NCI-H226 (cell line): ENCODE measurements at places on chromosomes 11 and 22.

- peak; percentile 71 for DNase-seq
Observed at GRCh38 chr11:3959015-3959902, 103.8 kb downstream of the STIM1 start.

DNA sequence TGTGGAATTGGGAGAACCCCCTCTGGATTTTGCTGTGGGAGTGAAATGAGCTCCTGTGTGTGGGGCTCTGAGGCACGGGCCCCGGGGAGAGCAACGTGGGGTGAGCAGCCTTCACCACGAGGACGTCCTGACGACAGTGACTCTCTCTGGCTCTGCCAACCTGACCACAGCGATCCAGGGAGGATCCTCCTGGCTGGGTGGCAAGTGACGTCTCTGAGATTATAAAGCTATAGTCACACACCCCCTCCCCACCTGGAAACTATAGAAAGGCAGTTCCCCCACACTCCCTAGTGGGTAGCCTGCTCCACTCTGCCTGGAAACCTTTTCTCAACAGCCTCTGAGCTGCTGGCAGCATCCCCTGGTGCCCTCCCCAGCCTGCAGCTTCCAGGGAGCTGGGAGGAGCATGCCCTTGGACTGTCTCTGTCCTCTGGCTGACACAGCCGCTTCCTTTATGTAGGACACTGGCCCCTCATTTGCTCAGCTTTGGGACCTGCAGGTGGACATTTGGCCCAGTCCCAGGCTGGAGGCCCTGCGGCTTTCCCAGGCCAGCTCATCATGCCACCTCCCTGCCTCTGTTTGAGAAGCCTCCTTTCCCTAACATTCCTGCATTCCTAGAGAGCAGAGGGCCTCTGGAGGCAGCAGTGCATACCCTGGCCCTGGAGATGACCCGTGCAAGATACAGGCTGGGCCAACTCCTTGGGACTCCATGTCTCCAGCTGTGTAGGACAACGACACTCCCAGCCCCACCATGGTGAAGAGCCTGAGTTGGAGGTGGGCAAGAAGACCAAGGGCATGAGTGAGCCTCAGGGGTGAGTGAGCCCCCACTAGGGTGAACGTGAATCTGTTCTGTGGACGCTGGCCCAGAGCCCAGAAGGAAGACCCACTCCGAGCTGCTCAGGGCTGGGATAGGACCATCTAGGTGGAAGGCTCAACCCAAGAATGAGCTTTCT lies 314.0 kb downstream of the NTM start:
- no peak for DNase-seq

DNA sequence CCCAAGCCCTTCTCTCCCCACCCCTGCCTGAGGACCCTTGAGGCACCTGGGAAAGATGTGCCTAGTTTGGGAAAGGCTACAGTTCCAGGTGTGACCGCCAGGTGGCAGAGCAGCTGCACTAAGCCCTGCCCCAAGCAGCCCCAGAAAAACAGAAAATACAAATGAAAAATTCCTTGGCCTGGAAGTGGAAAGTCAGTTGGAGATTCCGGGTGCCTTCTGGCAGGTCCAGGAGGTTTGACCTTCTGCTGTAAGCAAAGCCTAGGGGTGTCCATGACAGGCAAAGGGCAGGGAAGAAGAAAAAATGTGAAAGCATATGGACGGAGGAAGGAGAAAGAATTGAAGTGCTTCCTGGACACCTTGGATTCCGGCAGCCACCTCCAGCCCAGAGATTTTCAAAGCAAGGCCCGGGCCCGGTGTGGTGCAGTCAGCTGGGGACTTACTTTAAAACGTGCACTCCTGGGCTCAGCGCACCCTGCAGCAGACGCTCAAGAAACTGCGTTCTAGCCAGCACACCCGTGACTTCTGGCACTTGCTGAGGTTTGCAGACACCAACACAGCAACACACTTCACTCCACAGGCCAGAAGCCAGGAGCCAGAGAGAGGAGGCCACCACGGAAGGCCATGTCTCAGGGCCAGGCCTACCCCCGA lies 37.3 kb upstream of the SLC22A12 start:
- no peak for DNase-seq

DNA sequence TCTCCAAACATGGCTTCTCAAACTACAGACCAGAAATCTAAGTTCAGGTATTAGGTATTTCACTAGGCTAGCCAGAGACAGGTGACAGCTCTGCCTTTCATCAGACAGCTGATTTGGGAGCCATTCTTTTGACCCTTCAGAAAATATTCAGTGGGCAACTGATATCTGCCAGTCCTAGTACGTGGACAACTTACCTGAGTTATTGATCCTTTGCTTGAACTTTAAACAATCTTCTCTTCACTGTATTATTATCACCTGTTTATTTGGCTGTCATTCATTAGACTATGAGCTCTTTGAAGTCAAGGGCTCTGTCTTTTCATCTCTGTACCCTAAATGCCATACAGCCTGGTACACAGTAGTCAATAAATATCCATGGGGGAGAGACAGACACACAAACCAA lies 17.2 kb downstream of the TRIM66 start:
- no peak for DNase-seq

DNA sequence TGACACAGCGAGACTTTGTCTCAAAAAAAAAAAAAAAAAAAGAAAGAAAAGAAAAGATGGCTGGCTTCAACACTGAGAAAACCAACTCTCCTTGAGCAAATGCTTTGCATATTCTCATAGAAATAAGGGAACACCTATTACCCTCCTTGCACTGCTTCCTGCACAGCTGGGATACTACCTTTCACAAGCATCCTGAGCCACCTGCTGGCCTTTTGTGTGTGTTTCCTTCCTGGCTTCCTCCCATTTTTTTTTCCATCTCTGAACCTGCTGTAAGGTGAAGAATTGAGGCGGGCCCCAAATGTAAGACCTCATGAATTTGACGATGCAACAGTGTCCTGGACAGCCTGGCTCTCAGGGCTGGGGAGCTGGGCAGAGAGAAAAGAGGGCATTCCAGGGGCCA lies 1.9 kb upstream of the RFPL3 start:
- no peak for DNase-seq

GRCh38 chr11:95517453-95517852 lies 272.1 kb downstream of the FAM76B start:
- no peak for DNase-seq

DNA sequence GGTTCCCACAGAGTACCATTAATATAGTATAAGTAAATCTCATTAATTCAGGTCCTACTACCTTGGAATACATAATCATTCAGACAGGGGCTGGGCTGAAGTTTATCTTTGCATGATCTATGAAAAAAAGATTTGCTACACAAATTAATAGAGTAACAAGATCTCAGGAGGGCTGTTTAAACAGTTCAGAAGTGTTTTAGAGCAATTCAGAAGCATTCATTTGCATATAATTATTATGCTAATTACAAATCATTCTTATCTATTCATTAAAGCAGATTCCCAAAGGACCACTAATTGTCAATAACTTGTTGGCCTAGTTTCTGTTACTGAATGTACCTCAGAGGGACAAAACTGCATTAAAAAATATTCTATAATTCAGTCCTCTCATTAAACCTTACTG lies 40.5 kb downstream of the PITPNB start:
- no peak for DNase-seq

GRCh38 chr11:91136631-91137030 lies 913.8 kb upstream of the CHORDC1 start:
- peak; percentile 21 for DNase-seq

- no peak for DNase-seq
Observed at GRCh38 chr11:94171693-94172440, 43.2 kb downstream of the PANX1 start.

DNA sequence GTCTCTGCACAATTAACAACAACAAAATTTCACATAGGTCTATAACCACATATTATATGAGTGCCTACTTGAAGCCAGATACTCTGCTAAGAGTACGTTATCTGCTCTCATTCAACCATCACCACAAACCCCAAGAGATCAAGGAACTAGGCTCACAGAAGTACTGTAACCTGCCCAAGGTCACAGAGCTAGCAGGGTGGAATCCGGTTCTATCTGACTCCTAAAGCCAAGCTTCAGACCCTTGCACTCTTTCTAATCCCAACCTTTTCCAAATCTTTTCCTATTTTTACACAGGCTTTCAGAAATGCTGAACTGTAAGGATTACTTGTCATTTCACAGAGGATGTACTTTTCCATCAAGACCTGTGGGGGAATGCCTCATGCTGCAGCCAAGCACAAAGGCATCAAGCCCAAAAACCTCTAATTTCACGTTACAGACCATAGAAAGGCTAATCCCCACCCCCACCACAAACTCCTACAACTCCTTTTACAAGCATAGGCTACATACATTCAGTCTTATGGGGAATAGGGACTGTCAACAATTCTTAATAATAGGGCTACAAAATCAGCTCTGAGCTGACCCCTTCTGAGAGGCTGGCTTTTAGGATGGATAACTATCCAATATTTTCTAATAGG lies 927 bp downstream of the PRCP start:
- no peak for DNase-seq

DNA sequence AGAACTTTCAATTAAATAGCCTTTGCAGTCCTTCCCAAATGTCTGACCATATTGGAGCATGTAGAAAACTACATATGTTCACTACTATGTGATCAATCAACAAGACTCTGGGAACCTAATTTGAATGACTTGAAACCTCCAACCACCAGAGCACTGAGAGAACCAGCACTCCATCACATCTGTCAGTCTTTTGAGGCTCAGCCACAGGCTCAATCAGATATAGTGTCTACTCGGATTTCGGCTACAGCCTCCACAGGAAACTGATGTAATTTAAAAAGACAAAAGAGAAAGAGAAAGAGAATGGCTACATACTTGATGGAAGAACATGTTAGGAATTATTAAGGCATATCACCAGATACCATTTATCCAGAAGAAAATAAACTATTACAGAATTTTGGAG lies 859.0 kb downstream of the FAM181B start:
- DNase-seq = no peak

DNA sequence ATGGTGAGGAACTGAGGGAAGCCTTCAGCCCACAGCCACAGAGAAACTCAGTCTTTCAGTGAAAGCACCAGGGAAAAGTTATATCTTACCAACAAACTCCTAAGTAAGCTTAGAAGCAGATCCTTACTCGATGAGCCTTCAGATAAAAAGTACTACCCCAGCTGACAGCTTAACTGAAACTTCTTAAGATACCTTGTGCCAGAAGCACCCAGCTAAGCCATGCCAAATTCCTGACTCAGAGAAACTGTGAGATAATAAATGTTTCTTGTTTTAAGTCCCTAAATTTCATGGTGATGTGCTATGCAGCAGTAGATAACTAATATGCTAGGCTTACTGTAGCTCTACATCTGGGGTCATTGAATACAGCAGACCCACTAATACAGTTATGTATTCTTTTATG lies 2025.0 kb downstream of the LRRC4C start:
- DNase-seq = no peak

DNA sequence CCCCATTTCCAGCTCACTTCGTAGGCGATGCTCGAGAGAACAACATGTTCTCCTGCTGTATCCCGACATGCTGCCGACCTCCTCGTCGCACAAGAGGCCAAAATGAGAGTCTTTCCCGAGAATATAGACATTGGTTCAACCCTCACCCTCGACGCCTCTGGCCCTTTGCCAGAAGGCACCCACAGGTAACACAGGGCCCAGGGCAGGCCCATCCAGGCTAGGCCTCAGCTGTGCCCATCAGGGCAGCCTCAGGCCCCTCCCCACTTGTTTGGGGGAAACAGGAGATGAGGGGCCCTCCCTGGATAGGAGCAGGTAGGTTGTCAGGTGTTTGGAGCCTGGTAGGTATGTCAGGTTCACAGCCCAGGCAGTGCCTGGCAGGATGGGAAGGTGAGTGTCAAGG lies 2.7 kb upstream of the RGL4 start:
- DNase-seq = no peak
